ENCODE measurements at places on chromosomes 6 and 20. TPM values are rescaled to one million over a fixed set of nuclear protein-coding genes. Genes with fewer than 3 reads are reported as not detected.

DNA sequence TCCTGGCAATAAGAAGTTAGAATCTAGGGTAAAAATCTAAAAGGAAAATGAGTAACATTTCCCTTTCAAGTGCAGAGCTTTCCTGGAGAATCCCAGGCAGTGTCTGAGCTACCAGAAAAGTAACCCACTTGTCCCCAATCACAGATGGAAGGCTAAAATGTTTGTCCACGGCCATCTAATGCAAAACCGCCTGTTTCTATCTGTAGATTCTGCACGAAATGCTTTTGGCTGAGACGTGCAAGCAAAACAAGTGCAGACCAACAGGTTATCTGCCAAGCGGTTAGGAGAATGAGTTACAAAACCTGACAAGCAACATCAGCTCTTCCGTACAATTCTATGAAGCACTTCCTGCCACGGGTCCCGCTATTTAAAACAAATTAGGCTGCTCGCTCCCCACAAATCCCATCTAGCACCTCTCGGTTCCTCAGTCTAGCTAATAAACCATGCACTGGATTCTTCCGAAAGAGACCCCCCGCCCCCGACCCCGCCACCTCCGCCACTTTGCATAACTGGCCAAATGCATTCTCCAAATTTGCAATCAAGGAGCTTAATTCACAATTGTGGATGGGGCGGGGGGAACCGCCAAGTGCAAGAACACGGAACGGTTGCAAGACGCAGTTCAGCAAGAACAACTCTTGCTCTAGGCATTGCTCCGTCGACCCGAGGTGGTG, 1.4 kb downstream of the ELOVL5 start:
- no peak for DNase-seq

- DNase-seq = no peak
These were observed 21.0 kb upstream of the AVP start for GRCh38 chr20:3105256-3106137.

DNA sequence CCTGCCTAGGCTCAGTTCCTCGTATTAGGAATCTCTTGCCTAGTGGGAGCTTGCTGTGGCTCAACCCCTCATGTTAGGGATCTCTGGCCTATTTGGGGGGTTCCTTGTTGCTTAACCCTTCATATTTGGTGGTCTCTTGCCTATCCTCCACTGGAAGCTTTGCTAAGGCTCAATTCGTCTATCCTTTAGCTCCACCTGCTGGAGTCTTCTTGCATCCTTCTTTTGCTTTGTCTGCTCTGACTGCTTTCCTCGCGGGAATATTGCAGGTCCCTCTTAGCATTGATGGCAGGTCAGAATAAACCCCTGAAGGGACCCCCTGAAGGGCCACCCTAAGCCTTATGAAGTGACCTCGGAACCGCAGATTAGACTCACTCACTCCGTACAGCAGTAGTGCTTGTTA, 203.0 kb upstream of the TBX18 start:
- DNase-seq = no peak

DNA sequence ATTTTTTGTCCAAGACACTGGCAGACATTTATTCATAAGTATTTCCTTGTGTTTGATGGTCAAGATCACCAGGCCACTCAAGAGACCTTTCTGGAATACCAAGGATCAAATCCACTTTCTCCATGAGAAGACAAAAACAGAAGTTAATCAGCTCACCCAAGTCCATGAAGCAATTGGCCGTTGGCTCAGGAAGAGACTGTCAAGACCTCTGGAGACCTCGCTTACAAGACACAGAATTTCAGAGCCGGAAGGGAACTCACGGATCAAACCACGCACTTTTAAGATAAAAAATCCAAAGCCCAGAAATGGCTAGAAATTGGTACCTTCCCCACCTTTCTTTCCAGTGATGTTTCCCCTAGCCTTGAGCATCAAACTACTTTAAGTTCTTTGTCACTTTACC, 3.3 kb downstream of the TRERF1 start:
- DNase-seq = no peak

GRCh38 chr20:39547546-39548408, 585.6 kb downstream of the DHX35 start:
- no peak for DNase-seq

GRCh38 chr20:35437599-35437998, 429 bp downstream of the GDF5 start:
- DNase-seq = peak; percentile 27

DNA sequence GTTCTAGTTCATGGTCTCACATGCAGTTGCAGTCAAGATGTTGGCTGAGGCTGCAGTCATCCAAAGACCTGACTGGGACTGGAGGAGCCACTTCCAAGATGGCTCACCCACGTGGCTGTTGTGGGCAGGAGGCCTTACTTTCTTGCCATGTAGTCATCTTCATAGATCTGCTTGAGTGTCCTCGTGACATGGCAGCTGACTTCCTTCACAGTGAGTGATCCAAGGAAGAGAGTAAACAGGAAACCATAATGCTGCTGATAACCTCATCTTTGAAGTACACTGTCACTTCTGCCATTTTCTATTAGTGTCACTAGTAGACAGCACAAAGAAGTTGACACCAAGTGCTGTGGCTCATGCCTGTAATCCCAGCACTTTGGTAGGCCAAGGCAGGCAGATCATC, 40.1 kb upstream of the AKIRIN2 start:
- DNase-seq = no peak

DNA sequence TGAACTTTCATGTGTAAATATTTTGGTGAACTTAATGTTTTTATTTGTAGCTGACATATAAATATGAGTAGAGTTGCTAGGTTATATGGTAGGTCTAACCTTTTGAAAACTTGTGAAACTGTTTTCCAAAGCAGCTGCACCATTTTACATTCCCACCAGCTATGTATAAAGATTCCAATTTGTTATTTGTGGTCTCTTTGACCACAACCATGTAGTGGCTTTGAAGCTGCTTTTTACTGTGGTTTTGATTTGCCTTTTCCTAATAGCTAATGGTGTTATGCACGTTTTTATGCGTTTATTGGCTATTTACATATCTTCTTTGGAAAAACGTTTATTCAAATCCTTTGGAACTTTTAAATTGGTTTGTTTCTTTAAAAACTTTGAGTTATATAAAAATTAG, 10.3 kb downstream of the CST3 start:
- DNase-seq = no peak

DNA sequence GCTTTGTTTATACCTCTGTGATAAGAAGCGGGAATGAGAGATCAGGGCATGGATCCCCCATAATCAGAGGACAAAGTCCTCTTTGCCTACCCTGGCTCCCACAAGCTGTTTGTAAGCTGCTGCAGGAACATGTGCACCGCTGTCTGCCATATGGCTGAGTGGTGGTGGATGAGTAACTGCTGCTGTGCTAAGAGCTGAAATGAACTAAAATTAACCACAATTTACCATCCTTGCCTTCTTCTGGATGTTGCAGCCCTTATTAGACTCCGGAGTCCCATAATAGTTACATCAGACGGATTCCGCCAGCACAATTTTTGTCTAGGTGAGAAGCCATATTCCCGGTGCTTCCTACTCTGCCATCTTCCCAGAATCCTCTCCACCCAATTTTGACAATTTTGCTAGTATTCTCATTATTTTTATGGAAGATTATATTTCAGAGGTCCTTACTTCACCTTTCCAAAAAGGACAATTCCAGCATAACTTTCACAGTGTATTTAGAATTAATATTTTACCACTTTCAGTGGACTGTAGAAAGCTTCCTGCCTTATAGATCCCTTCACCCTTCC, 6.0 kb upstream of the CMTR1 start:
- DNase-seq = no peak

Gene MACROD2
- total RNA-seq = 6.7 TPM

Gene GMNN
- 42.1 TPM for total RNA-seq

Gene C6orf52
- total RNA-seq = not detected

Gene CYP39A1
- total RNA-seq = 6.9 TPM

Gene HLA-DQA2
- total RNA-seq = 2.0 TPM

Gene TCP11
- not detected for total RNA-seq

Gene HEY2
- total RNA-seq = 8.2 TPM

Gene RAE1
- 13.8 TPM for total RNA-seq

Gene GABRR1
- total RNA-seq = not detected
